ENCODE measurements at places on chromosomes 6 and 20. TPM values are rescaled to one million over a fixed set of nuclear protein-coding genes. Genes with fewer than 3 reads are reported as not detected.

The TRIM31 gene
- polyA plus RNA-seq = not detected

The LINC00237 gene
- not detected for polyA plus RNA-seq

The EPPIN gene
- not detected for polyA plus RNA-seq

The BNIP5 gene
- not detected for polyA plus RNA-seq

The VGLL2 gene
- not detected for polyA plus RNA-seq

The OPN5 gene
- not detected for polyA plus RNA-seq

The PCSK2 gene
- not detected for polyA plus RNA-seq

The MATN4 gene
- not detected for polyA plus RNA-seq

The EYA4 gene
- not detected for polyA plus RNA-seq

The F13A1 gene
- not detected for polyA plus RNA-seq

The PNPLA1 gene
- polyA plus RNA-seq = not detected

The MLIP gene
- polyA plus RNA-seq = not detected

The CAGE1 gene
- polyA plus RNA-seq = not detected

The HDGFL1 gene
- not detected for polyA plus RNA-seq

The SEMG1 gene
- not detected for polyA plus RNA-seq

The CALHM4 gene
- not detected for polyA plus RNA-seq

The PGC gene
- polyA plus RNA-seq = not detected

The PBOV1 gene
- polyA plus RNA-seq = not detected

The AP5S1 gene
- polyA plus RNA-seq = 19.3 TPM

The HCK gene
- polyA plus RNA-seq = not detected
